Adrenal gland (tissue), 19 donors: ENCODE measurements at places on chromosomes 12 and 14. TPM values are rescaled to one million over a fixed set of nuclear protein-coding genes. Genes with fewer than 3 reads are reported as not detected.

DNA sequence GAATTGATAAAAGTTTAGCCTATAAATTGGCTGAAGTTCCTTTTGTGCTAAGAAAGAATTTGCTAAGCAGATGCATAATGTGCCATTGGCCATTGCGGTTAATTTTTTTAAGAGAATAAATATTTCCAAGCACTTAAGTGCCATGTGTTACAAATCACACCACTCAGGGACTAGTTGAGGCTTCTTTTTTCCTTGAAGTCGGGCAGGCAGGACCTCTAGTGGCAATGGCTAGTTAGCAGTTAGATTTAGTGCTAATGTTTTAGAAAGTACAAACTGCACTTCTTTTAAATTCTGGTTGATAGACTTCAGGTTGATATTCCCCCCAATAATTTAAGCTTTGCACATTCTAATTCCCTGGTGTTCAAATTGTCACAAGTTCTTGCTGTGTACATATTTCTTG is 294.3 kb downstream of the APAF1 start:
- H3K27ac ChIP-seq = no peak overlapping the region
- peak; percentile 26 for DNase-seq
- H3K27me3 ChIP-seq = no peaks in the 10 kb centered on the region
- no peak overlapping the region for H3K4me3 ChIP-seq

GRCh38 chr14:33331176-33331949 is 392.7 kb downstream of the NPAS3 start:
- no peak overlapping the region for H3K4me3 ChIP-seq
- DNase-seq = no peak
- H3K36me3 ChIP-seq = no peaks in the 10 kb centered on the region
- H3K27me3 ChIP-seq = no peaks in the 10 kb centered on the region
- H3K27ac ChIP-seq = no peak overlapping the region

DNA sequence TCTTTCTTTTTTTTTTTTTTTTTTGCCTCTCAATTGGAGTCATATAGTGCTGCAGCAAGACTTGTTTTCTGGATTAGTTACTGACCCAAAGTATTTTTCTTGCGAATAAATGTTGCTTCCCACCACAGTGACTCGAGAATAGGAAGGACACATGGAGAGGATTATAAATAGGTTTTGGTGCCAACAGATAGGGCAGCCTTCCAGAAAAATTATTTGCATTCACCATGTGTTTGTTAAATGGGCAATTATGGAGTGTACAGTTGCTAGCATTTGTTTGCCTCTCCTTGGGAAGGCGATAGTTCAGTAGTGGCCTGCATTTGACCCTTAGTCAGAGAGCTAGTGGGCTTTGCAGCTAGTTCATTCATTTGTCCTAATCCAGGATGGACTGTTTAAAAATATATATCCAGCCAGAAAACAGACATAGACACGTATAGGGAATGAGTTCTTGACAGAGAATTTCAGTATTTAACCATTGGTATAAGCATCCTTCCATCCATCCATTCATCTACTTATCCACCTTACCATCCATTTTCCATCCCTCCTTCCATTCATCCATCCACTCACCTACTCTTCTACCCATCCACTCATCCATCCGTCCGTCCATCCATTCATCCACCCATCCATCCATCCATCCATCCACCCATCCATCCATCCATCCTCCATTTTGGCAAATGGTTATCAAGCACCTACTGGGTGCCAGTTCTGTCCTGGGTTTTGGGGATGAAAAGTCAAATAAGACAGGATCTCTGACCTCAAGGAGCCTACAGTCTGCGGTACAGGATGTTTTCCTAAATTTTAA is 67.5 kb downstream of the CHST11 start:
- no peaks in the 10 kb centered on the region for H3K36me3 ChIP-seq
- DNase-seq = no peak
- peaks cover 55% of the 10 kb centered on the region for H3K4me1 ChIP-seq

The AICDA gene
- not detected for total RNA-seq

GRCh38 chr12:123483602-123484248 is 25.8 kb downstream of the SNRNP35 start:
- no peaks in the 10 kb centered on the region for H3K36me3 ChIP-seq
- H3K27ac ChIP-seq = no peak overlapping the region
- peaks cover 10% of the 10 kb centered on the region for H3K4me1 ChIP-seq
- no peak for DNase-seq
- H3K27me3 ChIP-seq = no peaks in the 10 kb centered on the region

The EML5 gene
- 6.6 TPM for total RNA-seq

- H3K27ac ChIP-seq = no peak overlapping the region
- H3K27me3 ChIP-seq = no peaks in the 10 kb centered on the region
- H3K4me3 ChIP-seq = no peak overlapping the region
- DNase-seq = no peak
- H3K36me3 ChIP-seq = no peaks in the 10 kb centered on the region
Measured at GRCh38 chr12:8912914-8913313, 1.4 kb upstream of the PHC1 start.

- H3K27ac ChIP-seq = no peak overlapping the region
- no peak overlapping the region for H3K4me3 ChIP-seq
- DNase-seq = no peak
- no peaks in the 10 kb centered on the region for H3K27me3 ChIP-seq
Measured at GRCh38 chr12:1843641-1844005, 23.3 kb downstream of the LRTM2 start.

The PKP2 gene
- 2.4 TPM for total RNA-seq

DNA sequence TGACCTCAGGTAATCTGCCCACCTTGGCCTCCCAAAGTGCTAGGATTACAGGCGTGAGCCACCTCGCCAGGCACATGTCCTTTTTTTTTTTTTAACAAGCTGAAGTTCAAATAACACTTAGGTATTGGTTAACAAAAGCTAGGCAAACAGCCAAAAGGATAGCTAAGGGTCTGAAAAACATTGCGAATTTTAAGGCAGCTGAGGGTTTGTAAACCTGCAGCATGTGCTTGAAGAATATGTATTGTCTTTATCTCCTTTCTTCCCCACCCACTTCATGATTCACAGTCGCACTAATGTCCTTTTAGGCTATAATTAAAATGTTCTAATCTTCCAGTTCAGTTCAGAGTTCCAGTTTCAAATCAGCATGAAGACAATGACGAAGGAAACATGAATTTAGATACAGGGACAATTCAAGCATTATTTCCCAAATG is 30.1 kb upstream of the CERS5 start:
- H3K4me3 ChIP-seq = no peak overlapping the region
- no peak overlapping the region for H3K27ac ChIP-seq
- no peaks in the 10 kb centered on the region for H3K27me3 ChIP-seq
- H3K4me1 ChIP-seq = no peaks in the 10 kb centered on the region
- DNase-seq = no peak
- H3K36me3 ChIP-seq = peaks cover 70% of the 10 kb centered on the region

GRCh38 chr12:76022506-76022905 is 9.1 kb downstream of the PHLDA1 start:
- H3K27ac ChIP-seq = no peak overlapping the region
- H3K36me3 ChIP-seq = no peaks in the 10 kb centered on the region
- no peak for DNase-seq
- H3K4me1 ChIP-seq = peaks cover 19% of the 10 kb centered on the region
- no peaks in the 10 kb centered on the region for H3K27me3 ChIP-seq
- H3K4me3 ChIP-seq = no peak overlapping the region

- no peak overlapping the region for H3K27ac ChIP-seq
- DNase-seq = no peak
- H3K4me3 ChIP-seq = no peak overlapping the region
- H3K27me3 ChIP-seq = no peaks in the 10 kb centered on the region
- H3K36me3 ChIP-seq = no peaks in the 10 kb centered on the region
Measured at GRCh38 chr12:103780992-103781391, 60.0 kb downstream of the NT5DC3 start.

DNA sequence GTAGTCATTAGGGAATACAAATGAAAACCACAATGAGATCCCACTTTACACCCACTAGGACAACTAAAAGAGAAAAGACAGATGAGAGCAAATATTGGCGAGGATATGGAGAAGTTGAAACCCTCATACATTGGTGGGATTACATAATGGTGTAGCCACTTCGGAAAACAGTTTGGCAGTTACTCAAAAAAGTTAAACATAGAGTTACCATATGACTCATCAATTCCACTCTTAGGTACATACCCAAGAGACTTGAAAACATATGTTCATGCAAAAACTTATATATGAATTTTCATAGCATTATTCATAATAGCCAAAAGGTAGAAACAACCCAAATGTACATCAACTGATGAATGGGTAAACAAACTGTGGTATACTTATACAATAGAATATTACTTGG is 27.1 kb downstream of the ALDH1L2 start:
- H3K4me1 ChIP-seq = peaks cover 7% of the 10 kb centered on the region
- H3K36me3 ChIP-seq = no peaks in the 10 kb centered on the region
- H3K4me3 ChIP-seq = no peak overlapping the region
- DNase-seq = no peak

- H3K36me3 ChIP-seq = peaks cover 6% of the 10 kb centered on the region
- no peak for DNase-seq
- no peaks in the 10 kb centered on the region for H3K27me3 ChIP-seq
- H3K4me3 ChIP-seq = no peak overlapping the region
Measured at GRCh38 chr12:132584429-132584828, 26.0 kb downstream of the LRCOL1 start.

DNA sequence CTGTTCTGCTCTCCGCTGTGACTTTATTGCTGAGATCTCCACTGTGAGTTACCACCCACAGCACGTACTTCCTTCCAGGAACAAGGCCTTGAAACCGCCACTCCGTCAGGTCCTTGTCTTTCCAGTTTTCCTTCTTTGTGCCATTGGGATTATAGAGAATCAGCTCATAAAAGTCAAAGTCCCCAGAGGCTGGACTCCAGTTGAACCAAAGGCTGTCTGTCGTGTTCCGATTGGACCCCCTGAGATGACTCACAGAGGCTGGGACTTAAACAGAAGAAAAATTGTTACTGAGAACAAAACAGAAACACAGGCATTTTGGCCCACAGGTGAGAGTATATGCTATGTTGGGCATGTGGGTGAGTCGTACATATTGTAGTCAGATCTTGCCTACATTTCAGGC is 76.6 kb downstream of the PTPRB start:
- H3K36me3 ChIP-seq = no peaks in the 10 kb centered on the region
- no peaks in the 10 kb centered on the region for H3K4me1 ChIP-seq
- no peak for DNase-seq
- H3K27me3 ChIP-seq = no peaks in the 10 kb centered on the region

- H3K36me3 ChIP-seq = no peaks in the 10 kb centered on the region
- peaks cover 34% of the 10 kb centered on the region for H3K4me1 ChIP-seq
- H3K4me3 ChIP-seq = no peak overlapping the region
- no peak for DNase-seq
- no peak overlapping the region for H3K27ac ChIP-seq
- no peaks in the 10 kb centered on the region for H3K27me3 ChIP-seq
Measured at GRCh38 chr14:75016815-75017214, 14.1 kb downstream of the EIF2B2 start.

The IFT81 gene
- total RNA-seq = 9.6 TPM

GRCh38 chr14:57833323-57833722 is 32.6 kb downstream of the SLC35F4 start:
- peak; percentile 79 for DNase-seq
- H3K36me3 ChIP-seq = no peaks in the 10 kb centered on the region
- peaks cover 5% of the 10 kb centered on the region for H3K27me3 ChIP-seq
- no peak overlapping the region for H3K27ac ChIP-seq
- H3K4me1 ChIP-seq = no peaks in the 10 kb centered on the region

The KRT72 gene
- not detected for total RNA-seq

GRCh38 chr12:27528788-27529187 is 4.8 kb downstream of the PPFIBP1 start:
- peaks cover 12% of the 10 kb centered on the region for H3K4me1 ChIP-seq
- no peaks in the 10 kb centered on the region for H3K27me3 ChIP-seq
- H3K27ac ChIP-seq = no peak overlapping the region

The MSI1 gene
- total RNA-seq = 11.3 TPM

The CDKN1B gene
- total RNA-seq = 37.9 TPM

The CATSPERB gene
- 1.0 TPM for total RNA-seq

- H3K4me1 ChIP-seq = no peaks in the 10 kb centered on the region
- no peak overlapping the region for H3K27ac ChIP-seq
- H3K27me3 ChIP-seq = no peaks in the 10 kb centered on the region
- H3K36me3 ChIP-seq = no peaks in the 10 kb centered on the region
- no peak for DNase-seq
- no peak overlapping the region for H3K4me3 ChIP-seq
Measured at GRCh38 chr12:19867970-19868369, 428.7 kb downstream of the AEBP2 start.

The TAS2R30 gene
- 2.5 TPM for total RNA-seq

DNA sequence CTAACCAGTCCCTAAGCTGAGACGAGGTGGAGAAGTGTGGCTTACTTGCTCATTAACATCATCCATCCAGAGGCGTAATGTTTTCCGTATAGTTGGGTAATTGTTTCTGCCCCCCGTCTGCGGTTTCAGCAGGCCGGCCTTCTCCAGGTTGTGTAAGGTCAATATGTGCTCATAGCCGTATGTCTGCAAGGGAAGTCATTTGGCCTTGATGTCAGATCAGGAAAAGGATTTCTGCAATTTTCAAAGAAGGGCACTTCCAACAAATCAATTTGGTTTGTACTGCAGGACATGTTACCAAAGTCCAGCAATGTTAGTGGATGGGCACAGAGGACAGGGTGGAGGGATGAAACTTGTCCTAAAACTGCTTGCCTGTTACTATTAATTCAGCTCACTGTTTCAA is 9.9 kb upstream of the DIABLO start:
- H3K4me1 ChIP-seq = no peaks in the 10 kb centered on the region
- no peak overlapping the region for H3K4me3 ChIP-seq
- H3K27ac ChIP-seq = no peak overlapping the region
- H3K36me3 ChIP-seq = no peaks in the 10 kb centered on the region
- no peaks in the 10 kb centered on the region for H3K27me3 ChIP-seq

The BEGAIN gene
- total RNA-seq = 3.0 TPM

GRCh38 chr12:119154435-119154818 is 24.3 kb upstream of the HSPB8 start:
- no peak overlapping the region for H3K4me3 ChIP-seq
- no peaks in the 10 kb centered on the region for H3K36me3 ChIP-seq

DNA sequence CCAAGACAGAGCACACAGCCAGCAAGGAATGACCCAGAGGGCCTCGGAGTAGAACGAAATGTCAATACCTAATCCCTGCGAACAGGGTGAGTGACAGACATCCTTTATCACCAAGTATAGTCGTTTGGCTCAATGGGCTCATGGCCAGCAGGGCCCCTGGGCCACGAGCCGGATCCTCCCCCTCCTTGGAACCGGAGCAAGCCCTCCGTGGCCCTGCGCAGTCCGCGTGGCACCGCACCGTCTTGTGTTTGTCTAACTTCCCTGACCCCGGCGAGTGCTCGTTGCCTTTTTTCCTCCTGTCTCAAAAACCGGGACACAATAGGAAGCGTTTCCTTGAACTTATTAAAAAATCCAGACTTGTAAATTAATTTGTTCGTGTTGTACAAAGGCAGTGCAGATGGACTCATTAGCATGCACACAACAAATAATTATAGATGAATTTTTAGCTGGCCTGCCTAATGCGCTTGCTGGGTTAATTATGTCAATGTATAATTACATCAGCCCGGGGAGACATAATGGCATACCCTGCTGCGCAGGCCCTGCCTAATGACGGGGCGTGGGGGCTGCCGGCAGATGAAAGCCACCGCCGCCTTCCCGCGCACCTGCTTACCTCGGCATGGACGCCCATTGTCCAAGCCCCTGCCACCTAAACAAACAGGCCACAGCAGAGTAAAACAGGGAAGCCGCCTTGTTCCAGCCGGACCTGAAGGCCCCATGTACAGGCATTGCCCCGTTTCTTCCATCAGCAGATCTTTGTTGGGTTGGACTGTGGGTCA is 81.6 kb downstream of the PHETA1 start:
- no peaks in the 10 kb centered on the region for H3K27me3 ChIP-seq
- no peak overlapping the region for H3K4me3 ChIP-seq
- no peak overlapping the region for H3K27ac ChIP-seq
- no peak for DNase-seq
